GM12891 (cell line): ENCODE measurements at places on chromosomes 4 and X.

DNA sequence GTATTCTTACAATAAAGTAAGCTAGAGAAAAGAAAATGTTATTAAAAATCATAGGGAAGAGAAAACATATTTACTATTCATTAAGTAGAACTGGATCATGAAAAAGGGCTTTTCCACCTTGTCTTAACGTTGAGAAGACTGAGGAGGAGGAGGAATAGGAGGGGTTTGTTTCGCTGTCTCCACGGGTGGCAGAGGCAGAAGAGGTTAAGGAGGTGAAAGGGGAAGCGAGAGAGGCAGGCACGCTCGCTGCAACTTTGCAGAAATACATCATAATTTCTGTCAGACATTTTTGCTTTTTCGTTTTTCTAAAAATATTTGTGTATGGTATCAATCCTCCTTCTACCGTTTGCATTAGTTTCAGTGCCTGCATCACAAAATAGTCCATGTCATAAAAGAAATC, 2375.1 kb upstream of the AGA start:
- DNase-seq, result no peak

DNA sequence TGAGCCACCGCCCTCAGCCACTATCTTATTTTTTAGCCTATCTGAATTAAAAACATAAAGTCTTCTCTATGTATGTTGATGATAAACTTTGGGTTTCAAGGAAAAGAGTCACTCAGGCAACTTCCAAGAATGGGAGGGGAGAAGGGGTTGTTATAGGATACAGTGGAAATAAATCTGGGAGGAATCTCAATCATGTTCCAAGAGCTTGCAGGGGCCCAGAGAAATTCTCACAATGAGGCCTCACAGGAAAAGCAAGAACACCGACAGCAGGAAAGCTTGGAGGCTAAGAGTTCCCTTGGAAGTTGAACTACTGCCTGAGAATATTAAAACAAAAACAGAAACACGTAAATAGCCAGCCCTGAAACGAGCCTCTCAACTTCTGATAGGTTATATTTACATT, 384.6 kb upstream of the IGFBP7 start:
- no peak for DNase-seq

- DNase-seq, result no peak
Measured at GRCh38 chrX:129534816-129535578, 5.1 kb upstream of the OCRL start.

DNA sequence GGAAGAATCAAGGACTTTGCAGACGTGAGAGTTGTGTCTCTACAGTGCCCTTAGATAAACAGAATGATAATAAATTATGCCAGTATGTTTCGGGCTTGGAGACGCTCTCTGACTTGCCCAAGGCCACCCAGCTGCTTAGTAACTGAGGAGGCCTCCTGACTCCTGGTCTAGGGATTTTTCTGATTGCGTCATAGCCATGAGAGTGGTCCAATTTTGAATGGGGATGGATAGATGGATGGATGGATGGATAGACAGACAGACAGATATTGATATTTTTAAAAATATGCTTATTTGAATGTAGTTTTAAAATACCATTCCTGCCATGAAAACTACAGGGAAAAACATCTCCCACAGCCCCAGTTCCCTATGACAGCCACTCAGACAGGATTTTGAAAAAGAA, 15.5 kb downstream of the ARHGAP36 start:
- no peak for DNase-seq

DNA sequence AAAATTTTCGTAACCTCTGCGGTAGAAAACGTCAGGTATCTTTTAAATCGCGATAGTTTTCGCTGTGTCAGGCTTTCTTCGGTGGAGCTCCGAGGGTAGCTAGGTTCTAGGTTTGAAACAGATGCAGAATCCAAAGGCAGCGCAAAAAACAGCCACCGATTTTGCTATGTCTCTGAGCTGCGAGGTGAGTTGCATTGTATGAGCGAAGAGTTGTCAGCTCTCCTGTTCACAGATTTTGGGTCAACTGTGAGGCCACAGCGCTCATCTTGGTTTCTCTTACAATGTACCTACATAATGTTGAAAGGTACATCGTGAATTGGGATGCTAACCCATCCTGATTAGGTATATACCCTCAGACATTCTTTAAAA, 486 bp downstream of the CLCN3 start:
- no peak for DNase-seq

DNA sequence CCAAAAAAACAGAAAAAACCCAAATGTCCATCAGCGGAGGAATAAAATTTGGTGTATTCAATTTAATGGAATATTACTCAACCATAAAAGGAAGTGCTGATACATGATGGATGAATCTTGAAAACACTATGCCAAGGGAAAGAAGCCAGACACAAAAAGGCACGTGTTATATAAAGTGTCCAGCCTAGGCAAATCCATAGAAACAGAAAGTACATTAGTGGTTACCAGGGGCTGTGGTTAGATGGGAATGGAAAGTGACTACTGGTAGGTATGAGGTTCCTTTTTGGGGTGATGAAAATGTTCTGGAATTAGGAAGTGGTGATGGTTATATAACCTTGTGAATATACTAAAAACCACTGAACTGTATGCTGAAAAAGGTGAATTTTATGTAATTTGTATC, 3.5 kb upstream of the CDKL2 start:
- no peak for DNase-seq

DNA sequence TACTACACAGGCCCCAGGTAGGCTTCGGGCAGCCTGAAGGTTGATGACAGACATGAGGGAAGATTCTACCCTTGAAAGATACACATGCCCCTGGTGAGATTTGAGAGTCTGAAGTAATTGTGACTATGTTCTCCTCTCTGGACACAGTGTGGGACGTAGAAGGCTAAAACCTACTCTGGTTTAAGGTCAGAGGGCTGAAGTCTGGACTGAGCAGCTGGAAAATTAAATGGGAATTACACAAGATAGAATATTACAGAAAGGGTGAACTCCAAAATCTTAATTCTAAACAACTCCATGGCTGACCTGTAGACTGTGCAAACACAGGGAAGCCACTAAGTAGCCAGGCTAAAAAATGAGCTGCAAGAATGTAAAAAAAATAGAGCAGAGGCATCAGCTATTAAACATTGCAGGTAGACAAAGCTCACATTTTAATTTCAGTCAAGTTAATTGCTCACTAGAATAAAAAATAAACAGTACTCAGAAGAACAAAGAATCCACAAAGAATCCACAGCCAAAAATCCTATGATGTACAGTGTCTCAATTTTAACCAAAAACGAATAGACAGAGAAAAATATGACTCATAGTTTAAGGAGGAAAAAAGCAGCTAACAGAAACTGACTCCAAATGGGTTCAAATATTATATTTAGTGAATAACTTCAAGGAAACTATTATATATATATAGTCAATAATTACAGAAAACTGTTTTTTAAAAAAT, 170.4 kb downstream of the PCDH18 start:
- no peak for DNase-seq

DNA sequence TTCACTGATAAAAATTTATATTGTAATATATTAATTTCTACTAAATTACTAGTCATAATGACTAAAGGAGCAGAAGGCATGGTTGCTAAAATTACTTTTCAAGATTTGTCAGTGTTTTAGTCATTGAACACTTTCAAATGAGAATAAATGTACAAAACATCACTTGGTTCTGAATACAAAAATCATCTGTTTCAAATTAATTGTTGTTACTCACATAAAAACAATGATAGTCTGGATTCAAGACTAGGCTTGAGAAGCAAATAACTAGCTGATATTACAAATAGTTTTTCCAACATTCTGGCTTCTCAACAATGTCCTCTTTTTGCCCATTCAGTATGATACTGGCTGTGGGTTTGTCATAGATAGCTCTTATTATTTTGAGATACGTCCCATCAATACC, 112.5 kb downstream of the ANAPC10 start:
- no peak for DNase-seq

DNA sequence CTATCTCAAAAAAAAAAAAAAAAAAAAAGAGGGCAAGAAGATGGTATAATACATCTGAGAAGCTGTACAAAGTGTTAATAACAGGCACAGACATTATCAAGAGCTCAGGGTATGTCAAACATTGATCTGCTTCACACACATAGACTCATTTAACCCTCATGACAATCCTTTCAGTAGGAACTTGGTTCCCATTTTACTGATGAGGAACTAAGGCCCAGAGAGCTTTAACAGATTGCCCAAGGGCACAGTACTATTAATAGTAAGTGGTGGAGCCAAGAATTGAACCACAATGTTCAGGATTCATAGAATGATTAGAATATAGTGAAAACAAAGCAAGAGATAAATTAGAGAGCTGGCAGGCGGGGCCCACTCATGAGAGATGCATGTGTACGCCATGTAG, 154.4 kb downstream of the EFHC2 start:
- no peak for DNase-seq

- DNase-seq, result no peak
Measured at GRCh38 chr4:118225511-118225910, 127.3 kb downstream of the PRSS12 start.

GRCh38 chr4:104896660-104897645, 249.7 kb upstream of the TET2 start:
- DNase-seq, result no peak

DNA sequence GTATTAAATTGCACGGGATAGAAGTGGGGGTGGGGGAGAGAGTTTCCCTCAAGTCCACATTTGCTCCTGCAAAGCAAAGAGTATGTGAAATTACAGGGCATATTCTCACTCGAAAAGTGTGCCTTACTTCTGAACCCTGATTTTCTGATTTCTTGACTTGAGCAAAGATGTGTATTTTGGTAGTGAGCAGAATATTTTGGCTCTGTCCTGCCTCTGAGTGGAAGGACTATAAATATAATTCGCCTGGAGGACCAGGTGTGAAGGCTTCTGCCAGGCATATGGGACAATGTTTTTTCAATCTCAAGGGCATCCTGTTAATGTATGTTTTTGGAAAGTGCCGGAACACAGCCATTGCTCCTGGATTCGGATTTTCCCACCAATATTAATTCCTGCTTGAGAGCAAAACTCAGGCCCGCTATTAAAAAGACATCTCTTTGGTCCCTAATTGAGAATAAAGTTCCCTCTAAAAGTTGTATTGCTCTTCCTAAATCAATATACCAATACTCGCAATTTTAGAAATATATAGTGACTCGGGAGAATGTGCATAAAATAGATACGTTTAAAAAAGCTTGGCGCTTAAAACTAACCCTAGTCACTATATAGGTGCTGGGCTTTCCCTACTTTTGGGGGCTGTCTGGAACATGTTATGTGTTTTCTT, 15.3 kb upstream of the PITX2 start:
- no peak for DNase-seq

- DNase-seq, result no peak
Measured at GRCh38 chr4:119014658-119015057, 121.0 kb upstream of the MYOZ2 start.

- no peak for DNase-seq
Measured at GRCh38 chrX:68072041-68072440, 361.3 kb downstream of the OPHN1 start.

DNA sequence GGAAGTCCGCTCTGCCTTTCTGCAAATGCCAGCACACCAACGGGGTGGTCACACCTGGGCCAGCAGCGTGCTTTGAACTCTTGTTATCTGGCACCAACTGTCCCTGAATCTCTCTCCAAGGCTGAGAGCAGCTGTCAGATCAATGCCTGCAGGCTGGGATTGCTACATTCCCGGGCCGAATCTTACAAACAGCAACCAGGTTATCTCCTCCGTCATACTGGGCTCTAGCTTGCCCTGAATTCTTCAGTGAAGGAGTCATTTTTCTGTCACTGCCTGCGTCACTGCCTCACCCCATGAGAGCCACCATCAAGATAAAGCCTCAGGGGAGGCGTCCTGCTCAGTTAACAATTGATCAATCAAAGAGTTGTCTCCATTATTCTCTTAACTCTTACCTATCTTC, 329.4 kb upstream of the PPARGC1A start:
- no peak for DNase-seq

GRCh38 chrX:69120476-69120875, 44.8 kb downstream of the PJA1 start:
- no peak for DNase-seq
